Anterior cingulate cortex (tissue), 58 donors: ENCODE measurements at places on chromosomes 3 and 15.

- DNase-seq: no peak
These were observed 47.5 kb downstream of the PRTG start for GRCh38 chr15:55695432-55695831.

- no peak for DNase-seq
These were observed 72.8 kb downstream of the HES1 start for GRCh38 chr3:194208709-194209108.

- DNase-seq: no peak
These were observed 39.2 kb downstream of the SLC6A11 start for GRCh38 chr3:10855083-10855870.

DNA sequence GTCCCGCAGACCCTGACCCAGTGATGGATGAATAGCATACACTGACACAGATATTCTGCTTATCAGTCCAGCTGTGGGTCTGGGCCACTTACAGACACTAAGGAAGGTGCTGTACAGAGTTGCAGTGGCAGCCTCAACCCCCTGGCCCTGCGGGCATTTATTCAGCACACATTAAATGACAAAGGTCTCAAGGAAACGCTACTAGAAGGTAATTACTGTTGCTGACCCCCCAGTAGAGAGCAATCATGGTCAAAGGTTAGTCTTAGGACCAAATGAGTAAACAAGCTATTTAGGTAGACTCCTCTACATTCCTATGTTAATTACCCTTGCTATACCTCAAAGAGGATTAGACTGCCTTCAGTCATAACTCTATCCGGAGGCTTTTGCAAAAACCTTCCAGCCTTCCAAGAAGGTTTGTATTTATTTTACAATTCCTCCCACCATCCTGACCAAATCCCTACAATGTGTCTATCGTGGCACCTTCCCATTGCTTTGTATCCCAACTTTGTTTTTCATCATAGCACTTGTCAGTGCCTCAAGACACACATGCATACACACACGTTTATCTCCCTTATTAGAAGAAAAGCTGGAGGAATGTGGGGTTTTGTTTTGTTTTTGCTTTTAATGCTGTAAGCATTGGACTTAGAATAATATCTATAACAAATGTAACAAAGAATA lies 227.9 kb downstream of the PYDC2 start:
- DNase-seq: no peak

DNA sequence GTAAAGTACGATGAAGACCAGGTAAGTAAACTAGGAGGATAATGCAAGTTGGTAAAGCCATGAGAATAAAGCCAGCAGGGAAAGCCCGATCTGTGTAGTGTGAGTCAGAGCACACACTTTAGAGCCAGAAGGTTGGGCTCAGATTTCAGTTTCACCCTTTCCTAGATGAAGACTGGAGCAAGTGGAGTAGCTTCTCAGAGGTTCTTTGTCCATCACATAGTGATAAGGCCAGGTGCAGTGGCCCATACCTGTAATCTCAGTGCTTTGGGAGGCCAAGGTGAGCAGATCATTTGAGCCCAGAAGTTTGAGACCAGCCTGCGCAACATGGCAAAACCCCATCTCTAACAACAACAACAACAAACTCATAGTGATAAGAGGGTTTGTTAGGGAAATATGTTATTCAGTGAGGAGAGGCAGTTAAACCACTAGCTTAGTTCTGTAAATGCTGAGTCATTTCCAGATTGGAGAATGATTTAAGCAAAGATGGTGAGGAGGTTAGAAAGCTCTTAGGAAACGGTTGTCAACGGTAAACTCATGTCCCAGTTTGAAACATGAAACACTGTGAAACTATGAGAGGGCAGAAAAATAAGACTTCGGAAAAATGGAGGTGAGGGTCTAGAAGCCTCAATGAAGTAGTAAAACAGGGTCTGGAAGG lies 39.0 kb downstream of the IL12A start:
- DNase-seq: no peak

GRCh38 chr3:50316657-50317242 lies 5.8 kb downstream of the HYAL2 start:
- DNase-seq: no peak

DNA sequence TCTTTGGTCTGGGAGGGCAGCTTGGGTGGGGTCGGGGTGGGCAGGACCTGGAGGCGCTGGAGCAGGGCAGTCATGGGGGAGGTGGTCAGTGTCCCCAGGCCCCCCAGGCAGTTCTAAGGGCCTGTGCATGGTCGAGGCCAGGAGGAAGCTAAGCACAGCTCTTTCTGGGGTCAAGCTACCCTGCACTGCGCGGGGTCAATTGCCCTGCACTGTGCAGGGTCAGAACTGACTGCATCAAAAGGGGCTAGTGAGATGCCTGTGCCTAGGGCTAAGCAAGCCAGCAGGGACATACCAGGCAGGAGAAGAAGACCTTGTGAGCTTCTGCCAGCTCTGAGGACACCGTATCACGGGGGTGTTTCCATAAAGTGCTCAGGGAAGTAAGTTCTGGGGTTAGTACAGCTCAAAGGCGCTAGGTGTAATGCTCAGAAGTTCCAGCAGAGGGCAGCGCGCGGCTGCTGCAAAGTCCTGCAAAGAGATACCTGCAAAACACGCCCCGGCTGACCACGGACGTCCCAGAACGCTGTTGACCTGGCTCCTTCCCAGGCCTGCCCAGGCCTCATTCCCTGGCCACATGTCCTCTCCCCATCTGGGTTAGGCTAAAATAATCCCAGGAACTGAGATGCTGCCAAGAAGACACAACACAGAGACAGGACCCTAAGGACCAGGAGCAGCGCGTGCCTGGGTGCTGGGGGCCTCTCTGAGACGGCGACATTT lies 18.8 kb upstream of the IQSEC1 start:
- peak; percentile 59 for DNase-seq

DNA sequence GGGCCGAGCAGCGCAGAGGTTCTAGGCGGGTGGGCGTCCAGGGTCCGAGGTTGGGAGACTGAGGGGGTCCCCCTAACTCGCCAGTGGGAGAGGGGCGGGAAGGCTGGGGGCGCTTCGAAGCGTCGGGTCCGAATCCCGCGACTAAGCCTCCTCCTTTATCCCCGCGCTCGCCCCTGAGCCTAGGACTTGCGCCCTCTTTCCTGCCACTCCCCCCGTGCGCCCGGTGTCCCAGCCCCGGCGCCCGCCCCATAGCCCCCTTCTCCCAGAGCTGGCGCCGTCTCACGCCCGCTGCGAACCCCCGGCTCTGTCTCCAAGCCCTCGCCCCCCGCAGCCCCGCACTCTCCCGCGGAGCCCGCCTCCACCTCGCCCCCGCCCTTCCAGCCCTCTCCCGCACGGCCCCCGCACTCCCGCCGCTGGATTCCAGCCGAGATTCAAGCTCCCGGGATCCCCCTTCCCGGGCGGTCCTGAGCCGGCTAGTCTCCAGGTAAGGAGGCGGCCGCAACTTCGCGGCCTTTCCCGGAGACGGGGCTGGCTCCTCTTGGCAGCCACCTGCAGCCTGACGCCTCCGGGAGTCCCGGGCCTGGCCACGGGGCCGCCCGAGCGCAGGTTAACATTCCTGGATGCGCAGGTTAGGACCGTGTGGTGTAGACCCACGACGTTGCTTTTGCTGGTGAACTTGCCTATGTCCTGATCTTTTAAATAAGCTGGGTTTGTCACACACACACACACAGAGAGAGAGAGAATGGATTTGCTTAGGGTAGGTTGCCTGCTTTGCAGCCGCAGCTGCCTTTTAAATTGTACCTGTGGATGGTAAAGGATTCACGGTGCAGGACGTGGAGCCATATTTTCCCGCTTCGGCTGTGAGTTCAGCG lies 563 bp downstream of the PXYLP1 start:
- DNase-seq: no peak

- no peak for DNase-seq
These were observed 143.5 kb downstream of the NFKBIZ start for GRCh38 chr3:101992863-101993262.

DNA sequence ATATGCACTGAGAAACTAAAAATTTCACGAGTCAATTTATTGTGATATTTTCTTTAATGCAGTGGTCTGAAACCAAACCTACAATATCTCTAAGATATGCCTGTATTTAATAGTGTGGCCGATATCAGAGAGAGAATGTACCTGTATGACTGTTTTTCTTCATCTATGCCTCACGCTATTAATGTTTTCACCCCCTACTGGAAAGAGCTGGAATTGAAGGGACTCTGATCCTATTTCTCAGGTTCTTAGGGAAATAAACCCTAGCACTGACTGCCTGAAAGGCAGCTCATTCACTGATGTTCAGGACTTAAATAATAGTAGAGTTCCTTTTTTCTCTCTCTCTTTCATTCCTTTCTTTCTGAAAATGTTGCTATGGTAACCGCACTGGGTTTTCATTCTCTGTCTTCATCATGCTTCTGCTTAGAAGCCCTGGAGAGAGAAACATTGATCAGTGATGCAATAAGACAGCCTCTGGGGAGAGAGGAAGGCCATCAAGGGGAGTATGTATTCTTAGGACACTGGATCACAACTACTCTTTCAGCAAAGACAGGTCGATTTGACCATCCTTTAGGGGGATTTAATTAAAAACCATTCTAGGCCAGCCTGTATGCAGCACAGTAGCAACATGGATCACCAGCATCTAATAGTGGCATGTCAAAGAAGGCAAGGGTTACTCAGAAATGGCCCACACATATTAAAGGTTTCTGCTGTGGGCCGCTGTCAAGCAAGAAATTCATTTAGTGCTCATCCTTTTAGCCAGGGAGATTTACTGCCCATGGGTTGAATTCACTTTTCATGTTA lies 1135.7 kb downstream of the IGSF11 start:
- no peak for DNase-seq

GRCh38 chr3:5321666-5322340 lies 134.3 kb downstream of the EDEM1 start:
- DNase-seq: no peak

- no peak for DNase-seq
These were observed 21.8 kb downstream of the RARB start for GRCh38 chr3:25449857-25450256.

DNA sequence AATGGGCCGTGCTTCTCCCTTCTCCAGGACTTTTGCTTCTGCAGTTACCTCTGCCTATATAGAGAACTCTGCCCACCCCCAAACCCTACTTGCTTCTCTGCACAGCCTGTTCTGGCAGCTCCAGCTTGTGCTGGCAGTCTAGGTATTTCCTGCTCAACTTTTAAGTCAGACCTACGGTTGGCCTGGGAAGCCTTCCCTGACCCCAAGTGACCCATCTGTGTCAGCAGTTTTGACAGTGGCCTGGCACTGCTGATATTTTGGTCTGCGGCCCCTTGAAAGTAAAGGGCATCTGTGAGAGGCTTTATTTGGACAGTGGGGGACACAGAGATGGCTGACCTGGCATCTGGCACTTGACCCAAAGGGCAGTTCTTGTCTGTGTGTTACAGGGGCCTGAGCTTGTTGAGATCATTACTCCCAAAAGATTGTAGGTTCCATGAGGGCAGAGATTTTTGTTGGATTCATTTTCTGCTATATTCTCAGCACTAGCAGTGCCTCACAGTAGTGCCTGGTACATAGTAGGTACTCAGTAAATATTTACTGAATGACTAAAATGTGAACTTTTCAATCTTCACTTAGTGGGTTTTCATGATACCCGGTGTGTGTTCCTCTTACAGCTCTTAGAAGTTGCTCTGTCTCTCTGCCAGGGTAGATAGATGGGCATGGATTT lies 55.2 kb upstream of the TRAK1 start:
- DNase-seq: no peak

GRCh38 chr3:9934235-9934621 lies 594 bp downstream of the CRELD1 start:
- DNase-seq: no peak

- no peak for DNase-seq
These were observed 102.5 kb downstream of the AKAP13 start for GRCh38 chr15:85482894-85483293.

DNA sequence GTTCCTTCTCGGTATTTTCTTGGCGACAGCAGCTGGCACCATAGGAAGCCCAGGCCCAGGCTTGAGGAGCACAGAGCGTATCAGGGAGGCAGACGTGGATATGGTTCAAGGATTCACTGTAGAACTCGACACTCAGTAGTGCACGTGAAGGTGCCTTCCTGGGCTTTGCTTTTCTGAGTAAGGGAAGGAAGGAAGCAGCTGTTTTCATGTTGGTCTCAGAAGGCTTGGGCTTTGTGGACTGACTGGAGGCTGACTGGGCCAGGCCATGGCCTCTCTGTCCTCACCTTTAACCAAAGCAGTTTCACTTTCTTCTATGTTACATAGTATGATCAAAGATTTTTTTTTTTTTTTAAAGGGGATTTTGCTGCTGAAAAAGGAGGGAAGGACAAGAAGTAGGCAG lies 6.9 kb upstream of the GHRL start:
- DNase-seq: no peak

DNA sequence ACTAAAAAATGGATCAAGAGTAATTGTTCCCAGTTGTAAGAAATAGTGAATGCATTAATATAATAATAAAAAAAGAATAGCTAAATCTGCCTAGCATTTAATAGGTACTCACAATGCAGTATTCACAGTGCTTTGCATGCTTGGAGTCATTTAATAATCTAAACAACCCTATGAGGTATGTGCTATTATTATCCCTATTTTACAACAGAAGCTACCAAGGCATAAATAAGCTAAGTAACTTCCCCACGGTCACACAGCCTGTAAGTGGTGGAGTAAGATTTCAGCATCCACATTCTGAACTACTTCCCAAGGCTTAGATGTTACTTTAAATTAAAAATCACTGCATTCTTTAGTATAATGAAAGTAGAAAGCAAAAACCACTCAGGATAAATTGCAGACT lies 102.9 kb downstream of the PLCH1 start:
- DNase-seq: no peak

GRCh38 chr15:64690578-64691296 lies 84.7 kb downstream of the RBPMS2 start:
- no peak for DNase-seq

GRCh38 chr3:51630513-51630912 lies 40.5 kb upstream of the TEX264 start:
- DNase-seq: no peak

DNA sequence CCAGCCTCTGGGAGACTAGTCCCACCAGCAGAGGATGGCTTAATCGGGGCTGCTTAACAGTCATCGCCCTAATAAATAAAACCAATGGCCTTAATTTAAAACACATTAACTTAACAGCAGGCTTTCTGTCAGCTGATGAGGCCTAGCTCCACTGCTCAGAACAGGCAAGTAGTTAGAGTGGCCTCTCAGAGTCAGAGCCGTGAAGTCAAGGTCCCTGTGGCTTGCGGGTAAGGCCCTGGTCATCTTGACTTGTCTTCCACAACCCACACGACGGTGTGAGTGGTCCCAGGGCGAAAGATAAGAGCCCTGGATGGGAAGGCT lies 11.8 kb downstream of the XXYLT1 start:
- DNase-seq: no peak

GRCh38 chr15:49625460-49626036 lies 4.7 kb downstream of the DTWD1 start:
- DNase-seq: no peak

DNA sequence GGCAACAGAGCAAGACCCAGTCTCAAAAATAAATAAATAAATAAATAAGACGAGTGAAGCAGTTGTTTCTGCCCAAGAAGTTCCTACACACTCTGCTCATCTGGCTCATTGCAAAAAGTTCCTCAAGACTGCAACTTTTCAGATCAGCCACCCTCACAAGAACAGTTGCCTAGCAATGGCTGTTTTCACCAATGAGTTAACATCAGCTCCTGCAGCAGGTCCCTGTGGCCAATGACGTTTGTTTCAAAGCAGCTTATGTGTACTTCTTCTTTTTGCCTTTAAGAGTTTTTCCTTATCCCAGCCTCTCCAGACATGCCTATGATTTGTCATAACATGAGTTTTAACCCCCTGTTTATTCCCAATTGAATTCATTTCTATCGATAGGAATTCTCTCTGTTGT lies 118.4 kb upstream of the SPRED1 start:
- no peak for DNase-seq

- DNase-seq: peak; percentile 36
These were observed 3.6 kb upstream of the RASL12 start for GRCh38 chr15:65071381-65071811.
